NK-92 treated with Interleukin-12 subunit alpha and Interleukin-12 subunit beta, amount 100 ng/mL, for 24 hours (cell line): ENCODE measurements at places on chromosomes 12 and 14.
A peak's percentile ranks its signal among the peaks of the same experiment; 100 is the strongest.

GRCh38 chr14:93023039-93023438 is 92.7 kb downstream of the ITPK1 start:
- no peak for DNase-seq

DNA sequence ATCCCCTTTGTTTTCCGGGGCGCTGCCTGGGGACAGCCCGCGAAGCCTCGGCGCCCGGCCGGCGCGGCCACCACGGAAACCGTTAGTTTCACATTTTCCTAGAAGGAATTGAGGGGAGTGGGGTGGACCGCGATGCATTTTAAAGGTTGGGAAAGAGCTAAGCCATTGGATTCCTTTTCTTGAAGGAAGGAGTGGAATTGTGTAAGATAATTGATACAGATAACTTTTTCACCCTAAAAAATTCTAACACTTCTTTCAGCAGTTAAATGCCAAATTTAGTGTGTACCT is 137.1 kb downstream of the MON2 start:
- DNase-seq: no peak

DNA sequence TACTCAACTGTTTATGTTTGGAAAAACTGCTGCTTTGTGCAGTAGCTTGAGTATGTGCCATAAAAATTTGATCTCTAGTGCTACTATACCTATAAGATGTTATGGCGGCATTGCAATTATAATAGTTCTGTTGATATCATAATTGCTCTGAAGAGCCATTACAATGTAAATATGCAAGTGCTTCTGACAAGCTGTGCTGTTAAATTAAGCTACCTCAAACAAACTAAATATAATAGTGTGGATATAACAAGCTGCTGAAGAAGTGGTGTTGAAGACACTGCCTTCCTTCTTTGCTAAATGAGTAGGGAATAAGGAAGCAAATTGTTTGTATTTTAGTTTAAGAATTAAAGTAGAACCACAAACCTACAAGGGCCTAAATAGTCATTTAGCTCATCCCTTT is 301.0 kb upstream of the MIS18BP1 start:
- no peak for DNase-seq

DNA sequence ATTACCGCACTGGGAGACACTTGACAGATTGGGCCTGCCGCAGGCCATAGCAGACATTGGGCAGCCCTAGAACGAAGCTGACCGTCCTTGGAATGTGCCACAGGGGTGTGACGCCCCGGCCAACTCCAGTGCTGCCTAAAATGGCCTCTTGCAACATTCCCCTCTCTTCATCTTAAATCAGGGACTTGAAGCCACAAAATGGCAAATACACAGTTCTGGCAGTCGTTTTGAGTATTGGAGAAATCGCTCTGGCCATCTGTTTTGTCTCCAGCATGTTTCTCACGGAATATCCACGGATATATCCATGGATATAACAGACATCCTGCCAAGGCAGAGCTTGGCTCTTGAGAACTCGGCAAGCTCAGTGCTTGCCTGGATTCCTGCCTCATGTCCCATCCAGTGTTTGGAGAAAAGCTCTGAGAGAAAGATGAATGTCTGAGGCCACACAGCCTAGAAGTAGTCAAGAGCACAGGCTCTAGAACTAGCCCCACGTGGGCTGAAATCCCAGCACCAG is 158.4 kb downstream of the CHST11 start:
- DNase-seq: no peak

DNA sequence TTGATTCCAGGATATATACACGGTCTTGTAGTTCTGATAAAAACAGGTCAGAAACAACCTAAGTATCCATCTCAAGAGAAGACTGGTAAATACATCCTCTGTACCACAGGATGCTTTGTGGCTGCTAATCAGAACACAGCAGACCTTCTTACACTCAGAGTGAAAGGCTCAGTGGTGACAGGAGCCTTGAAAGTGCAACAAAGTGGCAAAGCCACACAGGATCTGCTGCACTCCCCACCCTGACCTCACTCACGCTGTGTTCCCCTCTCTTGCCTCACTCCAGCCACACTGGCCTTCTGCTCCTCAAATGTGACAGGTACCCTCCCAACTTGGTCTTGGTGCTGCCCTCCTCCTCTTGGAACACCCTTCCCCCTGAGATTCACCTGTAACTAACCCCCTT is 98.1 kb upstream of the GRIP1 start:
- DNase-seq: peak; percentile 61

DNA sequence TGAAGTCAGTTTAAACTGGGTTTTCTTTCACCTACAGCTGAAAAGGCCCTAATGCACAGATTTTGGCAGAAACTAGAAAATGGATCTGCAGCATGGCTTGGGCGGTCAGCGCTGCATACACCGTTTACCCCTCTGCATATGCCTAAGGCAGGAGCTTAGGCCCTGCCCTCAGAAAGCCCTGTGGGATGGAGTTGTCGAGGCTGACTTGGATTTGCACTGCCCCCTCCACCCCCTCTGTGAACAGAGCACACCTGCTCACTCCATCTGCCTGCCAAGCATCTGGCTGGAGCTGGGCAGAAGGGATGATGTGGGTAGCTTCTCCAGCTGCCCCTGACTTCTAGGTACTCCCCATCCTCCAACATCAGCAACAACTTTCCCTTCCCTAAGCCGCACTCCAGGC is 41.9 kb downstream of the TTC7B start:
- DNase-seq: no peak

GRCh38 chr12:6061660-6062059 is 62.8 kb downstream of the VWF start:
- DNase-seq: no peak

GRCh38 chr14:21097636-21098075 is 799 bp downstream of the ZNF219 start:
- DNase-seq: no peak

DNA sequence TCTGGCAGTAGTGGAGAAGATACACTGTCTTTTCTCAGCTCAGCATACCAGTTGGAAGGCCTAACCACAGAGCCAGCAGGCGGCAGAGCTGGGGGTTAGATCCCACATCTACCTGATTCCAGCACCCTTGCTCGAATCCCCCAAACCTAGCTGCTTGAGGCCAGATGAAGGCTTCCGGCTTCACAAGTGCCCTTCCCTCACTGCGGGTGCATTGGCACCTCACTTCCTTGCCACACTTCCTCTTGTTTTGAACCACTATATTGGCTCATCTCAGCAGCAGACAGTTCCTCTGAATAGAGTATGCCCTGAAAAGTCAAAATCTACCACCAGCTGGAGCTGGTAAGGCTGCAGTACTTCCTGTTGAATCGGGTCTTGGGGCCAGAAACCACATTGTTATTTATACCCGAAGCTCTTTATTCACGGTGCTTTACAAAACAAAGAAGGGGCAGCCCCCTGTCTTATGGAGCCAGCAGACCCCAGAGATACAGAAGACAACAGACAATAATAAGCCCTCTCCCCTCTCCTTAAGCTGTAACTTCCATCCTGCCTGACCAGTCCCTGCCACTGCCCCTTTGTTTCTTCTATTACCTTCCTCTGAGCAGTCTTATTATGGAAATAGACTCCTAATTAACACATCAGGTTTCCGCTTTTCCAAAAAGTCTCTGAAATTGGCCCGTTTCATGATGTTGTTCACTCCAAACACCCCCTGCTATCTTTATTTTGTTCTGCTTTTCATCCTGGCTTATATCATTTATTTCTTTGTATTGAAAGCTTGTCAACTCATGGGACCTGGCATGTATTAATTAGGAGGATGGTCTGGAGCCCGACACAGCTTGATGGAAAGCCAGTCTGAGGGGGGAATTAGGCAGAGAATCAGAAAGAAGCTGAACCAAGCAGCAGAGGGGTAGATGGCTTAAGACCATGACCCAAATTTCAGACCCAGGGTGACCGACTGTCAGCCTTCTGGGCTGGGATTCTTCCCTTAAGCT is 233.5 kb downstream of the EFCAB11 start:
- DNase-seq: peak; percentile 62

- no peak for DNase-seq
Observed at GRCh38 chr12:47237751-47238211, 158.0 kb upstream of the AMIGO2 start.

- no peak for DNase-seq
Observed at GRCh38 chr14:96139169-96139568, 65.5 kb upstream of the BDKRB2 start.
